CD4-positive, alpha-beta T cell treated with Interferon gamma for 1 hour (primary cell): ENCODE measurements at places on chromosomes 5 and 9.

- DNase-seq: no peak
Measured at GRCh38 chr5:40754381-40755092, 1.2 kb downstream of the TTC33 start.

DNA sequence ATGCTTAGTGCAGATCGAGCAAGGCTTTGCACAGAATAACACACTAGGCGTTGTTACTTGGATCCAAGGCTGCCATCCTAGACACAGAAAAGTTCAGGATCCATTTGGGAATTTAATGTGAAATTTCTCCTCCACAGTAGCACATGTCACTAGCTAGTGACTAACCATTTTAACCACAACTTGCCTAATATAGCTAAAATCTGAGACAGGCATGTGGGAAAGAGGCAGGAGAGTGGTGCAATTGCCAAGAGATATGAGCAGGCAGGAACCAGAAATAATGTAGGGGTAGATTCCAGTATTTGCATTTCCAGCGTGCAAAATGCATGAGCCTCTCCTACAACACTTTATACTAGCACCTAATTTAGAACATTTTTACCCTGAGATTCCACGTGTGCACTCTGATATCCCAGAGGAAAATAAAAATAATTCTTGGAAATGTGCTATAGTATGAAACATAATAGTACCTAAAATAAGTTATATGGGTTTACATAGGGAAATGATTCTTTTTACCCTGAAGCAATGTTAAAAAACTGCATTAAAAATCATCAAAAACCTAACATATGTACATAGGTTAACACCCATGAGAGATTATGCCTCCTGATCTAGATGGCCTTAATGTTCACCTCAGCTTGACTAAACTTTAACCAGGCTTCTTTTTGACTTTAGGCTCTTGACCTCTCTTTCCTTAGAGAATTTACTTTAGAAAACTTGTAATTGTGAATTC is 1230.6 kb upstream of the NUDT12 start:
- no peak for DNase-seq

GRCh38 chr9:101172616-101173015 is 144.1 kb downstream of the PLPPR1 start:
- no peak for DNase-seq

- no peak for DNase-seq
Measured at GRCh38 chr9:129394061-129394885, 216.2 kb upstream of the IER5L start.

DNA sequence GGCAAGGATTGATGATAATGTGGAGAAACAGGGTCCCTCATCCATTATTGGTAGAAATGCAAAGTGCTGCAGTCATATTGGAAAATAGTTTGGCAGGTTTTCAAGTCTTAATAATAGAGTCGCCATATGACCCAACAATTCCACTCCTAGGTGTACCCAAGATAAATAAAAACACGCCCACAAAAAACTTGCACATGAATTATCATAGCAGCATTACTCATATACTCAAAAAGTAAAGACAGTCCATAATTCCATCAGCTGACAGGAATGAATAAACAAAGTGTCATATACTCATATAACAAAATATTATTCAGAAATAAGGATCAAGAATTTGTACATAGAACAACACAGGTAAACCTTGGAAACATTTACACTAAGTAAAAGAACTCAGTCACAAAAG is 242.9 kb upstream of the FTMT start:
- DNase-seq: no peak

DNA sequence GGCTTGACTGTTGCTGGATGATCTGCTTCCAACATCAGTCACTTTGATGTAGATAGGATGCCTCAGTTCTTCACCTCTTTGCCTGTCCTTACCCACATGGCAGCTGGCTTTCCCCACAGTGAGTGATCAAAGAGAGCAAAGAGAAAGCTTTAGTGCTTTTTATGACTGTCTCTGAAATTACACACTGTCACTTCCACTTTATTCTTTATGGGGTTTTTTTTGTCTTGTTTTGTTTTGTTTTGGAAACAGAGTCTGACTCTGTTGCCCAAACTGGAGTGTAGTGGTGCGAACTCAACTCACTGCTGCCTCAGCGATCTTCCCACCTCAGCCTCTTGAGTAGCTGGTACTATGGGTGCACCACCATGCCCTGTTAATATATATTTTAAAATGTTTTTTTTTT is 32.4 kb upstream of the C5orf24 start:
- no peak for DNase-seq

DNA sequence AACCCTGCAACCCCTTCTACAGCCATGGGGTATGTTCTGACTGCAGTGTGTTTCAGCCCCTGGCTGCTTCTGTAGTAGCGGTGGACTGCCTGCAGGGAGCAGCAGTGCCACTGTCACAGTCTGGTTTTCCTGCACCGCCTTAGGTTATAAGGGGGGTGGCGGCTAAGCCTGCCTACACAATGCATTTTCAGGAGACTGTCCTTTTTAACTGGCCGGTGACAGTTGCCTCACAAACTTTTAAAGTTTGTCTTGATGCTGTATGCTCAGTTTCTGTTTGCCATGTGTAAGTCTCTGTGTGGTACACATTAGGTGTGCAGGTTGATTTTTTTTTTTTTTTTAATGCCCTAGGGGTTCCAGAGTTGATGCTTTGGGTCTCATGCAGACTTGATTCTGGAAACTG is 53.0 kb downstream of the NUP214 start:
- peak; percentile 71 for DNase-seq

DNA sequence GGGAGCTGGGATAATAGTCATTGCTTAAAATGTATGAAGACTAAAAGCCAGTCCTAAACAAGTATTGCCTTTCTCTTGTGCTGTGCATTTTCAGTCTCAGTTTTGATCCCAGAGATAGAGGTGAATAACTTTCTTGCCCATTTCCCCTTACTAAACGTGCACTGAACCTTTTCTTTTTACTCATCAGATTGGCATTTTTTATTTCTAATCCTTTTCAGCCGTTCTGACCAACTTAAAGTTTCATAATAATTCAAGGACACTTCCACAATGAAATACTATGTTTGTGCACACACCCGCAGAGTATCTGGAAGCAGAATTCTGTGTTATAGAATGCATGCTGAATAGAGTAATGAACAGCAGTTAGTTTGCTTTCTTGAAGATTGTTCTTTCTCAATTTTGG is 343.6 kb downstream of the LRRC70 start:
- DNase-seq: no peak

- no peak for DNase-seq
Measured at GRCh38 chr5:43123887-43124286, 3.2 kb downstream of the ZNF131 start.

DNA sequence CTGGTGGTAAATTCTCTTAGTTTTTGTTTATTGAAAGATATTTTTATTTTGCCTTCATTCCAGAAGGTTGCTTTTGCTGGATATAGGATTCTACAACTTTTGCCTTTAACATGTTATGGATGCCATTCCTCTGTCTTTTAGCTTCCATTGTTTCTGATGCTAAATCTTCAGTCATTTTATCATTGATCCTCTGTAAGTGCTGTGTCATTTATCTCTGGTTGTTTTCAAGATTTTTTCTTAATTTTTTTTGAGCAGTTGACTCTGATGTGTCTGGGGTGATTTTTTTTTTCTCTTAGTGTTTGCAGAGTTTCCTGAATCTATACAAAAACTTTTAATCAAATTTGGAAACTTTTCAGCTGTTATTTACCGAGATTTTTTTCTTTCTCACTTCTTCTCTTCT is 6.4 kb downstream of the CARD6 start:
- no peak for DNase-seq

DNA sequence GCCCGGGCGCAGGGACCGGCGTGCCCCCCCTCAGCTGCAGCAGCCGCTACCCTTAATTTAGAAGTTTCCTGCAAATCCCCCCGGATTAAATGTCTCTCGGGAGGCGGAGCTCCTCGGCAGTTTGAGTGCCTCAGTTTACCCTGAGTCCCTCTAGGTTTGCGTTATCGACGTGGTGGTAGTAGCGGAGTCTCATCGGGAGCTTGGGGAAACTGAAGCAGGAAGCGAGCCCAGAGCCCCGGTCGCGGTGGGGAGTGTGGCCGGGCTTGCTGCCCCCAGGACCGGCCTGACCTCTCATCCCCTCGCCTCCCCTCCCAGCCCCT is 529 bp upstream of the TPM2 start:
- DNase-seq: no peak

DNA sequence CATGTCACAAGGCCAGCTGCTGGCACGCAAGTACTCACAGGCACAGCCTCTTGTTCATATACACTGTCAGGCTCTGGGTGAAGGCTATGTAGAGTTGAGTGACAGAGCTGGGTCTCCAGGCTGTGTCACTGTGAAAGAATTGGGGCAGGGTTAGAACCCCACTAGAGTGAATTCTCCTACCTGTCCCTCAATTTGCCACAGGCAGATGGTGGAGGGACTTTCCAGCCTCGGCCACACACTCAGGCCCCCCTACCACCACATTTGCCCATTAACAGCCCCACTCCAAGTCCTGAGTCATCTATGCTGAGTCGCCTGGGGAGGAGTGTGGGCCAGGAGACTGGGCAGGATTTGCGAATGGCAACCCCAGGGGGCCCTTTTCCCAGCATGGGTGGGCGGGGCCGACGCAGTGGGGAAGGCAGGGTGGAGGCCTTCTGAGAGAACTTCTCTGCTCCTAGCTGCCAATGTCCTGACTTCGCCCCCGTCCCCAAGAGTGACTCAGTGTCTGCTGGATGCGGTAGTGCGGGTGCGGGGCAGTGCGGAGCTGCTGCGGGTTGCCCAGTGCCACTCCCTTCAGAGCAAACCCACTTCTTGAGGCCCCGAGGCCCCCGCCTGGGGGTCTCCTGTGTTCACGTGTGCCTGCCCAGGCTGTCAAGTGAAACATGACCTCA is 50.3 kb upstream of the PSD2 start:
- DNase-seq: no peak

DNA sequence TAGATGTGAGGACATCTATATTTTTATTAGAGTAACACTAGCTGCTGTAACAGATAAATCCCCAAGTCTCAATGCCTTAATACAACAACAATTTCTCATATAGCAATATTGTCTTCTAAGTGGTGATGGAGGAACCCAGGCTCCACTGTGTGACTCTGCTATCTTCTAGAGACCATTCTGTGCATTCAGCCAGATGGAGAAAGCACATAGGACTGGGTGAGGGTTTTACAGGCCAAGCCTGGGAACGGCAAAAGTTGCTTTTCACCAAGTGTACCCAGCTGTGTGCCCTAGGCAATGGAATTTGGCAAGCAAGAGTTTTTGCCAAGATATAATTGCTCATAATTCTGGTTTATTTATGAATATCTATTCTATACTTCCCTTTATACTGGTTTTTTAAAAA is 11.7 kb downstream of the RBM22 start:
- no peak for DNase-seq

GRCh38 chr5:80973027-80973426 is 12.9 kb downstream of the RASGRF2 start:
- DNase-seq: no peak

- peak; percentile 5 for DNase-seq
Measured at GRCh38 chr5:31939151-31939550, 235.0 kb downstream of the GOLPH3 start.

GRCh38 chr9:110016340-110016739 is 191.6 kb downstream of the C9orf152 start:
- DNase-seq: no peak

DNA sequence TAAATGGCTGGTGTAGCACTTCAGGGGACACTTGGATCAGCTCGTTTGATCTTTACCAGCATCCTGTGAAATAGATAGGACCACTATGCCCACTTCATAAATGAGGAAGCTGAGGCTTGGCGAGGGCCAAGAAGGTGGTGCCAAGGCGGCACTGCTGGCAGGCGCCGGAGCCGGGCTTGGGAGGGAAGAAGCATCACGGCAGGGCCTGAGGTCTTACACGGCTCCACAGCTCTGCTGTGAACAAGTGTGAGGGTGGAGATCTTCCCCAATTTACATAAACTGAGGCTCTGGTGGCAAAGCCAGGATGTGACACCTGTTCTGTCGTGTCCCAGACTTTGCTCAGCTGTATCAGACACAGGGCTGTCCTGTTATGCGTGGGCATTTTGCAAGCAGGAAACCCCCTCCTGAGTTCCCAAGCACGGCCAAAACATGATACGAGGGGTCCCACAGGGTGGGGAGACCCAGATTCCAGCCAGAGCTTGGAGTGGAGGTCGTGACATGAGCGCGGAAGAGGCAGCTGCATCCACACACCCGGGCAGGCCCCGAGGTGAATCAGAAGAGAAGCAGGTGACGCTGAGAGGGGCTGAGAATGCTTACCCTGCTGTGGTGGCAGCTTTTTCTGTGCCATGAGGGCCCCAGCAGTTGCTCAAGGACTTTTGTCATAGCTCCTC is 117.5 kb upstream of the BOD1 start:
- DNase-seq: peak; percentile 33

GRCh38 chr9:18141681-18142080 is 332.3 kb upstream of the ADAMTSL1 start:
- no peak for DNase-seq

DNA sequence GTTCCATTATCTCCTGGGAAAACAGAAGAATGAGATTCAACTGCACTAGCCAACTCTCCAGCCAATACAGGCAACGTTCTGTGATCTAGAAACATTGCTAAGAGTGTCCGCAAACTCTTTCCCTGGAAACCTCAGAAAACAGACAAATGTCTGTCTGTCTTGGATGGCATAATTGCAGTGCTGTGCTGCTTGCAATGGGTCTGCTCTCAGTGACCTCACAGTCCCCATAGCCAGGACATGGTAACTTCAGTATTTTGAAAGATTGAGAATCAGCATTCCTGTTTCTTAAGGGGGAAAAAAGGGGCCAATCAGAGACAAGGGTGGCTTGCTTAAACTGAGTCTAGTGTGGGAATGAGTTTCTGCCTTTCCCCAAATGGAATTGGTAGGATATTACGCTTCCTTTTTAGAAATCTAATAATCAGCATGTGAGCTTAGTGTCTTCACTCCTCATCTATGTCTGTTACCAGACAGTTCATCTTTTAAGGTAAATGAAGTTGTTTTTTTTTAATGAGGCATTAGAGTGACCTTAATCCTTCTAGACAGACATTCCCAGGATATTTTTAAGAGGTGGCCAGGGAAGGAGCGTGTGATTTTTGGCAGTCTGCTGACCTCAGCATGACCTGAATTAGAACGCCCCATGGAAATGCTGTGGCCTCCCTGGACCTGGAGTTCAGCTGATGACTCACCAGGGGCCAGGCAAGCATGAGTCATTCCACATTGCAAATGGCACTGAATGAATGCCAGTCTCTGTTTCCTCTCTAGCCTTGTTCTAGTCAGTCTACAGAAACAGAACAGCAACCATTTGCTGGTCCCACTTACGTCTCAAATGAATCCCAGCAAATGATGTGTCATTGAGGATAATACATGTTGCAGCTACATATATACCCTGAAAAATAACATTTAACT is 210.2 kb upstream of the ACTBL2 start:
- no peak for DNase-seq

- DNase-seq: no peak
Measured at GRCh38 chr5:29079771-29080170, 2041.4 kb upstream of the CDH9 start.

- DNase-seq: no peak
Measured at GRCh38 chr9:130869250-130869649, 27.4 kb downstream of the QRFP start.
